ENCODE measurements at places on chromosomes 13 and 19. TPM values are rescaled to one million over a fixed set of nuclear protein-coding genes. Genes with fewer than 3 reads are reported as not detected.
A peak's percentile ranks its signal among the peaks of the same experiment; 100 is the strongest.

Gene FOSB
- 0.83 TPM for total RNA-seq

Gene FCER2
- total RNA-seq: not detected

Gene PIN1
- 131 TPM for total RNA-seq

DNA sequence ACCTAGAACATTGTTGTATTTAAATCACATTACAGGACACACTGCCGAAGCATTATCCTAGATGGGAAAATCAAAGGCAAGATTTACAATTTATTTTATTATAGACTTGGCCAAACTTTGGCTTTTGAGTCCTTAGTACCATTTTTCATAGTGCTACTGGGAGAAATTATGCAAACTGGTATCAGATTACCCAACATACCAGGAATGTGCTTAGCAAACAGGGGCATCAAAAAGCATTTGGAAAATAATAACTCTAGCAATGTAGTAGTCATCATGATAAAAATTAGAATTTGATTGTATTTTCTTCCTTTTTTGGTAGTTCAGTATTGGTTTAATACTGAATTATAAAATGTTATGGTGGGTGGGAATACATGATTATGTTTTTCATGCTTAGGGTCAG, 34.0 kb downstream of the GPC6 start:
- DNase-seq: no peak

- DNase-seq: no peak
These were observed 69.8 kb downstream of the KCTD12 start for GRCh38 chr13:76816394-76816793.

DNA sequence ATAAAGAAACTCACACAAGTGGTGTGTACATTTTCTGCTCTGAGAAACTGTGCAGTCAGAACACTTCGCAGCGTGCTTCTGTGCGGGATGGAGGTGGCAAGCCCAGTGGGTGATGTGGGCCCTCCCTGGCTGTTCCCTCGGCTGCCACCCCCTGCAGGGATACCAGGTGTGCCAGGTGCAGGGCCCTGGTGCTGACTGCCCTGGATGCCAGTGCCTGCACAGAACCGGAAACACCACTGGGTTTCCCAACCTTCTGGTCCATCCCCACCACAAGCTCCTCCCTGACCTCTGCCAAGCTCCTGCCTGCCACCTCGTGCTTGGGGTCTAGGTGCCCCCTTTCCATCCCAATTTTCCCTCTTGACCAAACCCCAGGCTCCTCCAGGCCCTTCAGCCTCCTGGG, 81.9 kb upstream of the MCF2L start:
- no peak for DNase-seq

GRCh38 chr19:45280471-45280961, 29.4 kb downstream of the MARK4 start:
- no peak for DNase-seq

DNA sequence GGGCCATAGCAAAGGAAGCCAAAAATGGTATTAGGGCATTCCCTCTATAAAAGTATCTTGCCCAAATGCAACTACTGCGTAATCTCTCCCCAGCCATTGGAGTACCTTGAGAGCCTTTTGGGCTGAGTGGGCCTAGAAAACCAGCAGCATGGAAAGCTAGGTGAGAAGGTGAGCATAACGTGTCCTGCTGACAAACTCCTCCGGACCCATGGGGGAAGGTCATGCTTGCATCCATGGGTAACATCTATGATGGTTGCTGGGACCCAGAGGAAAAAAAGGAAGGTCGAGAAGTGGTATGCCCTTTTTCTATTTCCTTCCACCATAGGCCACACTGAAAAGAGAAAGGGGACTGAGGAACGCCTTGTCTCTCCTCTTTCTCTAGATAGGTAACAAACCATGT, 57.4 kb downstream of the ZNF728 start:
- no peak for DNase-seq

GRCh38 chr19:4374498-4375163, 25.7 kb downstream of the SH3GL1 start:
- peak; percentile 93 for DNase-seq

DNA sequence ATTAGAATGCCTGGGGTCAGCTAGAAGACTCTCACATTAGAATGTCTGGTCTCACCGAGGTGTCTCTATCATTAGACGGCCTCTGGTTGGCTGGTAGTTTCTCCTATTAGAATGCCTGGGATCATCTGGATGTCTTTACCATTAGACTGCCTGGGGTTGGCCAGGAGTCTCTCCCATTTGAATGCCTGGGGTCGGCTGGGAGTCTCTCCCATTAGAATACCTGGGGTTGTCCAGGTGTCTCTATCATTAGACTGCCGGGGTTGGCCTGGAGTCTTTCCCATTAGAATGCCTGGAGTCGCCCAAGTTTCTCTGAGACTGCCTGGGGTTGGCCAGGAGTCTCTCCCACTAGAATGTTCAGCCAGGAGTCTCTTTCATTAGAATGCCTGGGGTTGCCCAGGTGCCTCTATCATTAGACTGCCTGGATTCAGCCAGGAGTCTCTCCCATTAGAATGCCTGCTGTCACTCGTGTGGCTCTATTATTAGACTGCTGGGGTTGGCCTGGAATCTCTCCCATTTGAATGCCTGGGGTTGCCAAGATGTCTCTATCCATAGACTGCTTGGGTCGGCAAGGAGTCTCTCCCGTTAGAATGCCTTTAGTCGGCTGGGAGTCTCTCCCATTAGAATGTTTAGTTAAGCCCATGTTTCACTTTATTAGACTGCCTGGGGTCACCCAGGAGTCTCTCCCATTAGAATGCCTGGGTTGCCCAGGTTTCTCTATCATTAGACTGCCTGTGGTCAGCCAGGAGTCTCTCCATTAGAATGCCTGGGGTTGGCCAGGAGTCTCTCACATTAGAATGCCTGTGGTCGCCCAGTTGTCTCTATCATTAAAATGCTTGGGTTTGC, 1467.8 kb downstream of the UQCRFS1 start:
- DNase-seq: no peak

DNA sequence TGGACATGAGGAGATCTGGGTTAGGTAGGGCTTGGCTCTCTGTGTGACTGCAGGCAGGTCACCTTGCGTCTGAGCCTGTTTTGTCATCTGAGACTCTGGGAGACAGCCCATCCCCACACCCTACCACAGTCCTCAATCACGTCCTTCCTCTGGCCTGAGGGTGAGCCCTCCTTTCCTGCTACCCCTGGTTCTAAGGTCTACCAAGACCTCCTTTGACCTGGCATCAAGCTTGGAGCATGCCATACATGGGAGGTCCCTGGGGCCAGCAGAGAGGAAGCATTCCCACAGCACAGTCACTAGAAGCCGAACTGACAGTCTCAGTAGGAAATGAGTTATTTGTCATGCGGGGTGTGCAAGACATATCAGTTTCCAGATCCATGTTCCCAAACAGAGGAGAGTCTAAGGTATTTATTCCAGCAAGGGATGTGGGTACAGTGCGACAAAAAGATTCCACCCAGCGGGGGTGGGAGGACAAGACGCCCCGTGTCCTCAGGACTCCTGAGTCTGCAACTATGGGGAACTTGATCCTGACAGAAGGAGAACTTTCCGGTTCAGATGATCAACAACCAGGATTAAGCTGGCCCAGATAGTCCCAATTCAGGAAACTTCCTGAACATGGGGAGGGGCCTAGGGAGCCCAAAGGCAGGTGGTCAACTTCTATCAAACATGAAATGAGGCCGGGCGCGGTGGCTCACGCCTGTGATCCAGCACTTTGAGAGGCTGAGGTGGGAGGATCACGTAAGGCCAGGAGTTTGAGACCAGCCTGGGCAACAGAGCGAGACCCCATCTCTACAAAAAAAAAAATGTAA, 9.5 kb downstream of the ARRDC2 start:
- peak; percentile 43 for DNase-seq

All from Daoy (cell line).